ENCODE measurements at places on chromosomes 11 and 22.

- no peak for DNase-seq
These were observed 33.2 kb upstream of the PAX6 start for GRCh38 chr11:31844351-31844750.

- no peak for DNase-seq
These were observed 965 bp downstream of the TCN2 start for GRCh38 chr22:30607939-30608338.

GRCh38 chr11:8809241-8809938, 101.6 kb upstream of the AKIP1 start:
- DNase-seq: no peak

GRCh38 chr22:37765498-37765897, 42.2 kb upstream of the GCAT start:
- no peak for DNase-seq

GRCh38 chr11:47179655-47179991, 2.9 kb upstream of the ARFGAP2 start:
- no peak for DNase-seq

Measured in breast epithelium (tissue), 4 donors.